ENCODE measurements at places on chromosomes 1 and 21.

GRCh38 chr1:192059407-192059806 is 98.9 kb upstream of the RGS18 start:
- no peak for DNase-seq

GRCh38 chr1:38088366-38088765 is 41.8 kb upstream of the POU3F1 start:
- DNase-seq, result peak; percentile 27

DNA sequence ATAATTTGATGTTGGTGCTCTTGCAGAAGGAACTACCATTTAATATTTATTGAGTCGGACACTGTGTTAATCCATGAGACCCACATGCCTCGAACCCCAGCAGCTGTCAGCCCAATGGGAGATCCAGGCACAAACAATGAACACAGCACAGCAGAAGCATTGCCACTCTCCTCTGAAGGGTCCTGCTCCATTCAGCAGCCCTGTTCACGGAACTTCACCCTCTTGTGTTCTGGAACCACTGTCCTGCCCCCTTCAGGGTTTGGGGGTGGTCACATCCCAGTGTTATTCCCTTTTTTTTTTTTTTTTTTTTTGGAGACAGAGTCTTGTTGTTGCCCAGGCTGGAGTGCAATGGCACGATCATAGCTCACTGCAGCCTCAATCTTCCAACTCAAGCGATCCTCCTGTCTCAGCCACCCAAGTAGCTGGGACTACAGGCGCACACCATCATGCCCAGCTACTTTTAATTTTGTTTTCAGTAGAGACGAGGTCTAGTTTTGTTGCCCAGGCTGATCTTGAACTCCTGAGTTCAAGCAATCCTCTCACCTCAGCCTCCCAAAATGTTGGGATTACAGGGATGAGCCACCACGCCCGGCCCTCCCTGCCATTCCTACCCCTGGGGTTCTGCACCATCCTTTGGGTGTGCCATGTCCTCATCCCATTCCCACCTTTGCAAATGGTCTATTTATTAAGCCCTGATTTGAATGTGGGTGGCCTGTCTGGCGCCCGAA is 70.2 kb downstream of the EVA1C start:
- DNase-seq, result no peak

DNA sequence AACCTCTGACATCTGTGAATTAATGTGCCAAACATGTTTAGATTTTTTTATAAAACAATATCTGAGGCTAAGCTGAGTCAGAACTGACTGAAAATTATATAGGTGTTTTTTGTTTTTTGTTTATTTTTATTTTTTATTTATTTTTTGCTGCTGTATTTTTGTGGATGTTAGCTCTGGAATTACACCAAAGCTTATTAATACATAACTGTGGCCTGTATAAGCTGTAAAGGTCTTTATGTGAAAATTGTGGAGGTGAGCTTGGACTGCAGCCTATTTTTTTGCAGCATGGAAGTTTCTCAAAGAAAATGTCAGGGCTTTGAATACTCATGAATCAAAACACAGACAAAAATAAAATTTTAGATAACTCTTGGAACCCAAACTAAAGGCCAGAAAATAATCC is 199.8 kb downstream of the CHRM3 start:
- no peak for DNase-seq

- DNase-seq, result no peak
These were observed 172.5 kb downstream of the ST6GALNAC5 start for GRCh38 chr1:77039739-77040138.

- no peak for DNase-seq
These were observed 37.0 kb upstream of the RCAN3 start for GRCh38 chr1:24465638-24466037.

- DNase-seq, result no peak
These were observed 1.2 kb downstream of the SORT1 start for GRCh38 chr1:109396513-109396839.
